GM12865 (cell line): ENCODE measurements at places on chromosomes 2 and 18.
A peak's percentile ranks its signal among the peaks of the same experiment; 100 is the strongest.

GRCh38 chr2:210540900-210541289 lies 15.5 kb upstream of the CPS1 start:
- DNase-seq = no peak

DNA sequence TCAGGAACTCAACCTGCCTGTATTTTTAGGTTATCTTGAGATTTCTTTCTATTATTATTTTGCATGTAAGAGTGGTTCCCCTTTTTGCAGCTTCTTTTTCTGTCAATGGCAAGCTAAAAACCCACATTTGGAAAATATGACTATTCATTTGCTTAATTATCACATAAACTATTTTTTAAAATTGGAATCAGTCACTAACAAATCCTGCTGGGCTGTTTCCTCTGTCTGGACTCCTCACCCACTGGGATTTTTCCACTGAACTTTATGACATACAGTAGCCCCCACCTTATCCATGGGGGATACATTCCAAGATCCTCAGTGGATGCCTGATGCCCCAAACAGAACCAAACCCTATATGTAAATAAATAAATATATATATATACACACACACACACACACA lies 447.3 kb downstream of the DLGAP1 start:
- no peak for DNase-seq

DNA sequence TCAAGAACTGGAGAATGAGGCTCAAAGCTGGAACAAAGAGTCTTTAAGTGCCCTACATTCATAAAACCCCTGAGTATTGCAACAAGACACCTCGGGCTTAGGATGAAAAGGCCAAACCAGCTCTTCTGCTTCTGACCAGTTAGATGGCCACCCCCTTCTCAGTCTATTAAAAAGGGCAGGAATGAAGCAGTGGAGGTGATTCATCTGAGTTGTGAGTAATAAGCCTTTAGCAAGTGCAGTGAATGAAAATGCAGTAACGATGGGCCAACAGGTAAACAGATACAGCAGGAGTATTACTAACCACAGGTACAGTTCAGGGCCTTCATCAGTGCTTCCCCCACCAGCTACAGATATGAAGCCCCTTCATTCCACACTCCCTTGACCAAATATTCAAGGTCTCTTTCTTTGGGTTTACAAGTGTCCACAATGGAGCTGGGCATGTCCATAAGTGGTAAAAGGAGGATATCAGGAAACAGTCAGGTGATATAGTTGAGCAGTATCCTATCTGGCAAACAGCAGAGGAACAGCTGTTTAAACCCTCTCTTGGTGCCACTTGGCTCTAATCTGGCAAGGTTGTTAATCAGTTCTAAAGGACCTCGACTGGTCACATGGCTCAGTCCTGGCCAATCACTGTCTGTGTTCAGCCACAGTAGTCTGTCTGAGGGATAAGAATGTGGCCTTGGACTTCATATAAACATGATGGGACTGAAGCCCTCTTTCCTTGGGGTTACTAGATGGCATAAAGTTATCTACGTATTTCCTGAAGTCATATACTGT lies 17.8 kb downstream of the SERPINB13 start:
- no peak for DNase-seq

- DNase-seq = no peak
Observed at GRCh38 chr2:196452758-196453157, 186.8 kb upstream of the CCDC150 start.

- DNase-seq = no peak
Observed at GRCh38 chr2:150474326-150475074, 13.0 kb downstream of the RND3 start.

DNA sequence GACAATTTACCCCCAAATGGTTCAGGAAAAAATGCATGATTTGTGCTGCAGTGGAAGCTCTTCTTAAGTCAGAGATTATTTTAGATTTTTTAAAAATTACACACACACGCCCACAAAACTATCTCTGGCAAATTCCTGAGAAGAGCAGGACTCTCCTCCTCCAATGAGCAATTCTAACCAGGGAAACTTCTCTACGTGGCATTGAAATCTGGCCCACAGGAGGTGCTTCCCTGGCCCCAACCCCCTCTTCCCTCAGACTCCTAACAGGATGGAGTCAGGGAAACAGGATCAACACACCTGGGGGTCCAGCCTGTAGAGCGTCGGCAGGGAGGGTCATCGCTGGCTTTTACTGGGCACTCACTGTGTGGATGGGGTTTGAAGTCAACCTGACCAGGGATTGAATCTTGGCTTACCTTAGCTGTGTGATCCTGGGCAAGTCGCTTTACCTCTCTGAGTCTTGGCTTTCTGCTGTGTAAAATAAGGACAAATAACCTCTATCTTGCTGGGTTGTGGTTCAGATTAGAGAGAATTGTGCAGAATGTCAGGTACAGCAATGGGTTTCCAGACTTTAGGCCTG lies 65.4 kb upstream of the ASAP2 start:
- no peak for DNase-seq

GRCh38 chr2:110900191-110900590 lies 167.8 kb downstream of the ACOXL start:
- no peak for DNase-seq

DNA sequence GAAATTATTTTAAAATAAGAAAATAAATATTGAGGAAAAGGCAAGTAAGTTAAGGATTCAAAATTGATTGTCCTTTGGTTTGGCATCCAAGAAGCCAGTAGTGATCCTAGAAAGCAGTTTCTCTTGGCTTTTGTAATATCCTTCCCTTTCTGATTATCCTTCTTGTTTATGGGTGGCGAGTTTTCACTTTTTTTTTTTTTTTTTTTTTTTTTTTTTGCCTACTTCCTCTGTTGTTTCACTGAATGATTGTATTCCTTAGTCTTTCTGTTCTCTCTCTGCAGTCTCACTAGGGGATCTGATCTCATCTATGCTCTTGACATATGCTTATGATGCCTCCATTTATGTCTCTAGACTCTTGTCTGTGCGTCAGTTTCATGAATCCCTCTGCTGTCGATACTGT lies 4.2 kb downstream of the NAPG start:
- peak; percentile 31 for DNase-seq

DNA sequence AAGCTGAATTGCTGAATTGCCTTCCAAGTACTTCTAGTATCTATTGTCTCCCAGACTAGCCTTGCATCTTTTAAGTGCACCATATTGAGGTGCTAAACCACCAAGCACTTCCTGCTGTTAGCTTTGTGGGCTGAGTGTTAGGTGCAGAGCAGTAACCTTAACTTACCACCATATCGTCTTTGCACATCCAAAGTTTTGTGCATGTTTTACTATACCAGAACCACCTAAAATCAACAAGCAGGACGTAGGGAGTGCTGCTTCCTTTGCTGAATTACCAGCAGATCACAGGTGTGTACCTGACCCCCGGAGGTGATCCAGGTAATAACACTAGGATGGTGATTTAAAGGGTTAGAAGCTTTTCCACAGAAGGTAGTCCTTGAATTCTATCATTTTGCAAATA lies 359.9 kb upstream of the HNRNPA3 start:
- DNase-seq = peak; percentile 40

GRCh38 chr2:207227062-207227748 lies 61.5 kb upstream of the KLF7 start:
- DNase-seq = peak; percentile 47

GRCh38 chr2:1988049-1988448 lies 243.7 kb upstream of the PXDN start:
- no peak for DNase-seq

DNA sequence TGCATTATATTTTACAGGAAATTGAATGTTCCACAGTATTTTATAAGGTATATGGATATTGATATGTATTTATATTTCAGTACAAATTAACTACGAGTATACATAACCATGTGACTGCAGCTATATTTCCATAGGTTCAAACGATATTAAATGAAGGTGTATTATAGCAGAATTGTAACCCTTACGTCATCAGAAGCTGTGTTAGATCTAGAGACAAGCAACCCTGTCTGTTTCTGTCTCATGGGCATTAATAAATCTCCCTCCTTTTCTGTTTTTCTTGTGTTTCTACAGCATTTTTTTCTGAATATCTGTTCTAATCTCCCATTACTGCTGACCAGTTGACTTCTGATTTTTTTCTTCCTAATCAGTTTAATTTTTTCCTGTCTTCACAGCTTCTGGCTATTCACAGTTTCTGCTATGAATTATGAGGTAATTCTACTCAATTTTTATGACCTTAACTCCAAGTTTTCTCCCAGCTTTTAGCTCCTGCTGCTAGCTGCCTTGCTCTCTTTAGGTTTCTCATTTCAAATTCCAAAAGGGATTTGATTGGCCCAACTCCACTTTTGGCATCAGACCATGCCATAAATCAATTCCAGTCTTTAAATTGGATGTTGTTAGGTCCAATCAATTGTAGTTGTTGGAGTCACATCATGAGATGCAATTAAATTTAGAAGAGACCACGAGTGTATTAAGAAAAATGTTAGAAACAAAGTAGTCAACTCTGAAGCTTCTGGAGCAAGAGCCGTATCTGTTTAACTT lies 277.5 kb upstream of the ZSWIM2 start:
- DNase-seq = no peak

DNA sequence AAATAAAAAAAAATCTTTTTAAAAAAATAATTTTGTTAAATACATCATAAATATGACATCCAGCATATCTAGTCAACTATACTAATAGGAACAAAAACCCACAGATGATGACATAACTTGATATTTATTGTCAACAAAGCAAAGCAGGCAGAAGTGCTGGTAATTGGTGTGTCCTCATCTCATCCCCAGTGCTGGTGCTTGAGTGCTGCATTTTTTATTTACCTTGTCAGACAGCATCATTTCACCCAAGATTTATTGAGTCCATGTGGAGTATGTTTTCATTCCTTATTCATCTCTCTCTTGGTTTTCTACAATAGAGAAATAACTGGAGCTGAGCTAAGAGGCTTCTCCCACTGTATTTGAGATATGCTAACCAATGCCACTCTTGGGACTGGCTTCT lies 191.6 kb upstream of the SLC14A2 start:
- no peak for DNase-seq

- DNase-seq = no peak
Observed at GRCh38 chr2:134722728-134723127, 3.9 kb upstream of the TMEM163 start.

DNA sequence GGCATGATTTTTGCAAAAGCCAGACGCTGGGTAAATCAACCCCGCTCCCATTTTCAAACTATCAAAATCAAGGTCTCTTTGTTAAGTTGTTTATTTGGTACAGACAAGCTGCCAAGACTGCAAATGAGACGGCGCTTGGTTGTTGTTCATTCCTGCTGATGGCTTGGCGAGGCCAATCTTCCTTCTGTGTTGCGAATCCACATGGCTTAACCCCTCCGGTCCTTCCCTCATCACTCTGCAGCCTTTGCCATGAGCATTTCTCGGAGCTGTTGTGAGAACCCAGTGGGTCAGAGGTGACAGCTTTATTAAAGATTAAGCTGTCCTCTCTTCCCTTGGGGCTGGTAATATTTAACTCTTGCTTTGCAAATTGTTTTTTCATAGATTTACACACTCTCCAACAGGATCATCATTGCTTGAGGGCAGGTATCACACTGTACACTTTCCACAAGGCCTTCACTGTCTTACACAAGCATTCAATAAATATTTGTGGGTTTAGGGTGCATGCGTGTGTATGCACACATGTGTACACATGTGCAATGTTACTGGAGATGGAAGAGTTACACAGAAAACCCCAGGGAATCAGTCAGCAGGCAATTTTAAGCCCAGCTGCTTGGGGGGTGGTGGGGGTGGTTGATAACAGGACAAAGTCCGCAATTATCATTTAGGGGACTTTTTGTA lies 27.8 kb upstream of the KCNF1 start:
- DNase-seq = no peak

DNA sequence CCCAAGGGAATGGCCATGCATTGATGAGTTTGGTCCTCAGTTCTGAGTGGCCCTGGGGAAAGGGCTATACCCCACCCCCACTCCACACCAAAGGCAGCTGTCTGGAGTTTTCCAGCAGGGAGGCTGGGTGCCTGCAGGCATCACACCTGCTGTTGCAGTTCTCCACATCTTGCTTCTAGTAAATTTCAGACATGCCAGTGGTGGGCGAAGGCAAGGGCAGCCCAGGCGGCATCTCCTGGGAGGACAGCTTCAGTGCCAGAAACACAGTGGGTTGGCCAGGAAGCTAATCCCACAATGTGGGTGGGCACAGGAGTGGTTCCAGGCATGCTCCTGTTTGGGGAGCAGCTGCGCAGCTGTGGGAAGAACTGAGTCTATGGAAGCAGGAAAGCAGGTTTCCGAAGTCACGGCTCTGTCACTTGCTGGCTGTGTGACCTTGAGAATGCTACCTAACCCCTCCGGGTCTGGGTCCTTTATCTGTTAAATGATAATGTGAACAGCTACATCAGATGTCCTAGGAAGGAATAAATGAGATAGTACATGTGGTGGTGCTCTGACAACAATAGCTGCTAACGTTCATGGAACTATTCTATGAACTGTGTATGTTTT lies 84.6 kb upstream of the SPTBN1 start:
- no peak for DNase-seq

DNA sequence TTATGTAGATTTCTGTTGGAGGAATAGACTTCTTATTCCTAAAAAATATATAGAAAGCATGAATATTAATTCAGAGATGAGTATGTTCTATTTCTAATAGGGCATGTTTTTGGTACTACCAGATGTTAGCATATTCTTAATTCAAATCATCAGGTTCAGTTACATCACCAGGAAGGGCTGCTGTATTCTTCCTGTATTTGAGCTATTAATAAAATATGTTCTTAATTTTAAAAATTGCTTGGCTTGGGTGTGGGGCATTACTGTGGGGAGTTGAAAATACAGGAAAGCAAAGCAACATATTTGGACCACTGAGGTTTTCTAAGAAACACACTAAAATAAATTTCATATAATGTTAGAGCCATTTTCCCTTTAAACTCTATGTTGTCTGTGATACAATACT lies 343.0 kb downstream of the EPHA4 start:
- DNase-seq = no peak

GRCh38 chr18:35740656-35741055 lies 159.1 kb downstream of the GALNT1 start:
- DNase-seq = no peak

DNA sequence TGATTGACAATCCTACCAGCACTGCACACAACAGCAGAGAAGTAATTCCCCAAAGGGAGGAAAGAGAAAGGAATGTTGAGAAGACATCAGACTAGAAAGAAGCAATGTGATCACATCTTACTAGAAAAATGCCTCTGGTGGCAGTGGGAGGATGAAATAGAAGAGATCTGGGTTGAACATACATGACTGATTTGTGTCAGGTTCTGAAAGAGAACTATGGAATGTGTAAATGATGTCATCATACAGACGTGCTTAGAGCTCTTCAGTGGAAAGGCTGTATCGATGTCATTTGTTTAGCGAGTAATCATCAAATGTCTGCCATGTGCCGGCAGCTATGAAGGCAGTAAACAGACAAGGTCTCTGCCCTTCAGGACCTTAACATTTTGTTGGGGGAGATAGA lies 24.9 kb downstream of the GORASP2 start:
- DNase-seq = no peak

GRCh38 chr18:58348517-58348916 lies 280.4 kb downstream of the ALPK2 start:
- no peak for DNase-seq

GRCh38 chr2:47208852-47209606 lies 53.9 kb upstream of the STPG4 start:
- no peak for DNase-seq
